Activated T-helper 1 cell treated with anti-CD3 and anti-CD28 coated beads, Interleukin-2, amount 50 U/mL, for 16 hours (primary cell): ENCODE measurements at places on chromosomes 13 and 19.

DNA sequence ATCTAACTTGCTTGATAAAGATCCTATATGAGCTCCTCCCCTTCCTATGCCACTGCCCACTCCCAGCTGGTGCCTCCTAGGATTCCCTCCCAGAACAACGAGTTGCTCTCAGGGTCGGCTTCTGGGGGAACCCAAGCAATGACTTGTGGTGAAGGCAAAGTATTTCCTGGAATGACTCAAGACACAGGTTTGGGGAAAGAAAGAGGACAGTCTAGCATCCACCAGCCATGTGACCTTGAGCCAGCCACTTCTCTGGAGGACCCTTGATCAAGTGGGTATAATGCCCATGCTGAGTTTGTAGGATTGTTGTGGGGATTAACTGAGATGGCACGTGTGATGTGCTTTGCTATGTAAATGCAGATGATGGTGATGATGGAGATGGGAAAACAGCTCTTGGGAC lies 33.0 kb downstream of the MBD3L2B start:
- no peak for DNase-seq

- DNase-seq: no peak
These were observed 599 bp downstream of the ZIC2 start for GRCh38 chr13:99982036-99982730.

DNA sequence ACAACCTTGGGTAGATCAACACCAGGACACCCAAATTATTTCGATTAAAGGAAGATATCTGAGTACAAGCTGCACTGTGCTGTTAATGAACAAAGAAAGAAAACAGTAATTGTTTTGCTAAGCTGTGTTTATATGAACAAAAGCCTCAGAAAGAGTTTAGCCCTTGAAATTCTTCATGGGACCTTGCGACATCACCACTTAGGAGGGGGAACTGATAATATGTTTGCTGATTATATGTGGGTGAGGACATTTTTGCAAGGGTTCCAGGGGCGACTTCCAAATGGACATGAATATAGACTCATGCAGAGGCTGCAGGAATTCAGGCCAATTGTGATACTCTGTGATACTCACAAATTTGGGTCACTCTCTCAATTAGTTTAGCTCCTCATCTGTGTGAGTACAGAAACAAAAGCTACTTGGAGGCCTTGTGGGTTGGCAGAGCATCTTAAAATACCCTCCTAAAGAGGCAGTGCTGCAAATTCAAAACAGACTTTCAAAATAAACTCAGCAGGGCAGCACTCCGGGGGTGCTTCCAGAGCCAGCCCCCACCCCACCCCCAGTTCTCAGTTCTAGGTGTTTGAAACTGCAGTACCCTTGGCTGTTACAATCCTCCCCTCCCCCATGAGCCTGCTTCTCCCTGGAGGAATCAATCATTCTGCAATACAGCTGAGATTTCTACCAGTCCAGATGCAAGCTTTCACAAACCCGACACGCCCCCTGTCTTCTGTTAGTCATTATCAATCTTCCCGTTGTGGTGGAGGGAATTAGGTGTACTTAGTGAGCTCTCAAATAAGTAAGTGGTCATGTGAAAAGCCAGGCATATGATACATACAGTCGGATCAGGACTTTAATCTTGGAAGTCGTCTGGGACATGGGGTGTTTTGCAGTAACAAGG lies 97.0 kb upstream of the MBNL2 start:
- no peak for DNase-seq

DNA sequence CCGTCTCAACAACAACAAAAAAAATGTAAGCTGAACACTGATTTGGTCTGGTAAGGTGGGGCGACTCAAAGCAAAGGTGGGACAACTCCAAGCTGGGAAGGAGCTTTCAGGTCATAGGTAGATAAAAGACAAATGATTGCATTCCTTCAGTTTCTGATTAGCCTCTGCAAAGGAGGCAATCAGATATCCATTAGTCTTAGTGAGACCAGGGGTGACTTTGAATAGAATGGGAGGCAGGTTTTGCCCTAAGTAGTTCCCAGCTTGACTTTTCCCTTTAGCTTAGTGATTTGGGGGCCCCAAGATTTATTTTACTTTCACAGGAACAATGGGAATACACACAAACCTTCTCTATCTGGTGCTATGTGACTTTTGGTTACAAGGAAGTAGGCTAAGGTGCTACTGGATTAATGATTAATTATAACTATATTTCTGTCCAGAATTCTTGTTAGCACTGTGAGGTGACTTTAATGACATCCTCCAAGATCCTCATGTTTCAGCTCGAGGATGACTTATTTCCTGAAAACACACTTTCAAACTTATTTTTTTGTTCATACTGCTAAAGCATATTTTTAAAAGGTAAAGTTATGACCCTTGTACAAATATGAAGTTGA lies 10.6 kb upstream of the MTRF1 start:
- no peak for DNase-seq

- DNase-seq: no peak
These were observed 2.2 kb downstream of the ABCA7 start for GRCh38 chr19:1041835-1042685.

DNA sequence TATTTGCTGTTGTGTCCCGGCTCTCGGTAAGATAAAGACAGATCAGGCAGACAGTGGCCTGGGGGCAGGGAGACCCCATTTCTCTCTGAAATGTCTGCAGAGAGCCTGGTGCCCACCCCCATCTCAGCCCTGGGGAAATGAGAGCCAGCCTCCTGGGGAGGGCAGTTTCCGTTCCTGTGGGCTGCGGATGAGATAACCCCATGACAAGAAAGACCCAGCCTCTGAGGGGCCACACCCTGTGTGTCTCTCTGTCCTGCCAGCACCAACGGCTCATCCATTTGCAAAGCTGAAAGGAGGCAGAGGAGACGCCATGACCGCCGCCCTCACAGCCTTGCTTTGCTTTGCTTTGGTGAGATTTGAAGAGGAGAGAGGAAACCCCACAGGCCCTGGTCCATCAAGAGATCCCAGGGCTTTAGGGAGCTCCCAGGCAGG lies 28.1 kb upstream of the KIR3DL3 start:
- no peak for DNase-seq

DNA sequence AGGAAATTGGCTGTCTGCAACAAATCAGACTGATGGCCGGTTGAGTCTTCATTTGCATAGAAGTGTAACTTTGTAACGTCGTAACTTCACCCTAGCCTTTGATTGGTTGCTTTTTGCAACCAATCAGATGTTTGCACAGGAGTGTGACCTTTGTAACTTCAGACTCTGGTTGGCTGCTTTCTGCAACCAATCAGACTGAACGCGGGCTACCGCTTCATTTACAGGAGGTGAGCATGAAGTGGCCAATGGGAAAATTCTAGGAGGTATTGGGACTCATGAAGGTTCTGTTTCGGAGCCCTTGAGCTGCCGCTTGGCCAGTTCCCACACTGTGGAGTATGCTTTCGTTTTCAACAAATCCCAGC lies 441 bp upstream of the ZNF559 start:
- peak; percentile 6 for DNase-seq

- DNase-seq: no peak
These were observed 951.6 kb upstream of the MIR17HG start for GRCh38 chr13:90395846-90396245.

GRCh38 chr19:57096685-57097361 lies 23.0 kb upstream of the USP29 start:
- no peak for DNase-seq

- DNase-seq: no peak
These were observed 3.0 kb upstream of the PGLYRP1 start for GRCh38 chr19:46025835-46026234.

GRCh38 chr13:53703371-53704080 lies 674.9 kb downstream of the OLFM4 start:
- DNase-seq: no peak

DNA sequence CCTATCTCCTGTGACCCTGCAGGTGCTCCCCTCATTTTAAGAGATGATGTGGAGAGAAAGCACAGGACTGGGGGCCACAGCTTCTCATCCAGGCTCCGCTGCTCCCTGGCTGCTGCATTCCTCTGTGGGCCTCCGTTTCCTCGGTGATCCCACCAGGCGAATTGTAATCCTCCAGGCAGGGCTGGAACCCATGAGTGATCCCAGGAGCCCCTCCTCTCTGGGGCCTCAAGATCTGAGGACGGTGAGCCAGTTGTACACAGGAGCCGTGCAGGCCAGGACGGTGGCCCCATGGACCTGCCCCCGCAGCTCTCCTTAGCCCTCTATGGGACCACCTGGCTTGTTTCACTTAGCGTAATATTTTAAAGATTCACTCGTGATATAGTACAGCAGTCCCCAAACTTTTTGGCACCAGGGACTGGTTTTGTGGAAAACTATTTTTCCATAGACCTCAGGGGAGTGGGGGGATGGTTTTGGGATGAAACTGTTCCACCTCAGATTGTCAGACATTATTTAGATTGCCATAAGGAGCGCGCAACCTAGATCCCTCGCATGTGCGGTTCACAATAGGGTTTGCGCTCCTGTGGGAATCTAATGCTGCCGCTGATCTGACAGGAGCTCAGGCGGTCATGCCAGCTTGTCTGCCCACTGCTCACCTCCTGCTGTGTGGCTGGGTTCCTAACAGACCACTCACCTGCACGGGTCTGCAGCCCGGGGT lies 5.6 kb downstream of the FFAR3 start:
- DNase-seq: no peak

DNA sequence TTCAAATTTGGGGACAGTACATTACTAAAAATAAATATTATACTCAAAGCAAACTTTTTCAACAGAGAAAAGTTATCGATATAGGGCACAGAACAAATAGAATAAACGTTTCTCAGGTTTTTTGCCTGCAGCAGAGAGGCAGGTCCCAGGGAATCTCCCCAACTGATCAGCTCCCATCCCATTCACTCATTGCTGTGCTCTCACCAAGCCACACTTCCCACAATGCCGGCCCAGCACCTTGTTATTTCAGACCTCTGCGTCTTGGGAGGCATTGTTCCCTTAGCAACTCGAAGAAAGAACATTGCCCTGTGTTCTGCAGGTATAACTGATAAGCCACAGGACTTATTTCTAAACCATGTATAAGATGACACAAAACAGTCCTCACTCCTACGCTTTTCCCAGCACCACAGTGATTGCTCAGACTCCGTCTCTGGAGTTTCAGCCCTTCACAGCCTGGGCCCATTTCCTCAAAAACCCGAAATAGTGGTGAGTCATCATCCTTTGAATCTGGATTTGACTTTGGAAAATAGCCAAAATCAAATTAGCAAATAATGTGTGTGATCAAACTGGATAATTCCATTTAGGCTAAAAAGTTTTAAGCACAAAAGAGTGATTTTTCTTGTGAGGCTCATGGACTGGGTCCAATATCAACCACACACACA lies 100.4 kb downstream of the DCLK1 start:
- DNase-seq: no peak

DNA sequence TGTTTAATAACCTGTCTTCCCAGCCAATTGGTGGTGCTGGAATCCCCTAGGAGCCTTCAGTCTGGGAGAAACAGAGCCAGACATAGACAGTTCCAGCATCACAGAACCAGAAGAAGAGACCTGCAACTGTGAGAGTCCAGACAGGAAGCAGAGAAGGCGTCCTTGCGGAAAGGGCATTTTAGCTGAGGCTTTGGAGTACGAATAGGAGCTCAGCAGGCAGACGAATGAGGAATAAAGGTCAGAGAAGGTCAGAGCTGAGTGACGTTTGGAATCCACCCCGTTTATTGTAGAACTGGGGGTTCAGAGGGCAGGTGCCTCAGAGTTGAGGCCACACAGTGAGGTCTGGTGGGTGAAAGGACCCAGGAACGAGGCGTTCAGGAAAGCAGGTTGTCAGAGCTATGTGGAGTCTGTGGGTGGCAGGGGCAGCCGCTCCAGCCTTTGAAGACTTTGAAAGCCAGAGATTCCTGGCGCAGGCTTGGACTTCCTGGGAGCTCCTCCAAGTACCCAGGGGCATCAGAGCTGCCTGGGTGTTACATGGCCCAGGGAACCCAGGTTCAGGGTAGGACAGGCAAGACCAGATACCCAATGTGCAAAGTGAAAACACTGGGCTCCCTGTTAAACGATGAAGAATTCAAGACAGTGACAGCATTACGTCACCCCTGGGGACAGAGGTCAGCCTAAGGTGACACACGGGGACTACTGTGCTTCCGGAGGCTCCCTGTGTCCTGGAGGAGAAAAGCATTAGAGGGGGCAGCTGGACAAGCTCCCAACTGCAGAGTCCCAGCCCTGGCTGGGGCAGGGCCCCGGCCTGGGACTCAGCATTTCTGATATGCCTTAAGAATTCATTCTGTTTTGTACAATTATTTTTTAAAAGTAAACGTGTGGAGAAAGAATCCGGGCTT lies 5.5 kb downstream of the ARRDC2 start:
- DNase-seq: no peak

- no peak for DNase-seq
These were observed 108.7 kb downstream of the SHISA2 start for GRCh38 chr13:25943081-25943480.

DNA sequence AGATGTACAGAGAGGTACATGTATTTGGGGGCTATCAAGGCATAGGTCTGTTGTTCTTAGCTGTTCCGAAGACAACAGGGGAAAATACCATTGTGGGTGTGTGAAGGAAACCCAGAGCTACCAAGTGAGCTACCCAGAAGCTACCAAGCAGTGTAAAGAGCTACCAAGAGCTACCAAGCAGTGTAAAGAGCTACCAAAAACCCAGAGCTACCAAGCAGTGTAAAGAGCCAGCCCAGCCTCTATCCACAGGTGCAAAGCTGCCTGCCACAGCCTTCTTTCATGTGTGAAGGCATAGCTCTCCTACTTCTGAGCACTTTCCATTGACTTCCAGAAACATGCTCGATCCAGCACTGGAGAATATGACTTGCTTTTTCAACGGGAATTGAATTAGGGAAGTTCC lies 145.7 kb downstream of the AKAP11 start:
- no peak for DNase-seq

DNA sequence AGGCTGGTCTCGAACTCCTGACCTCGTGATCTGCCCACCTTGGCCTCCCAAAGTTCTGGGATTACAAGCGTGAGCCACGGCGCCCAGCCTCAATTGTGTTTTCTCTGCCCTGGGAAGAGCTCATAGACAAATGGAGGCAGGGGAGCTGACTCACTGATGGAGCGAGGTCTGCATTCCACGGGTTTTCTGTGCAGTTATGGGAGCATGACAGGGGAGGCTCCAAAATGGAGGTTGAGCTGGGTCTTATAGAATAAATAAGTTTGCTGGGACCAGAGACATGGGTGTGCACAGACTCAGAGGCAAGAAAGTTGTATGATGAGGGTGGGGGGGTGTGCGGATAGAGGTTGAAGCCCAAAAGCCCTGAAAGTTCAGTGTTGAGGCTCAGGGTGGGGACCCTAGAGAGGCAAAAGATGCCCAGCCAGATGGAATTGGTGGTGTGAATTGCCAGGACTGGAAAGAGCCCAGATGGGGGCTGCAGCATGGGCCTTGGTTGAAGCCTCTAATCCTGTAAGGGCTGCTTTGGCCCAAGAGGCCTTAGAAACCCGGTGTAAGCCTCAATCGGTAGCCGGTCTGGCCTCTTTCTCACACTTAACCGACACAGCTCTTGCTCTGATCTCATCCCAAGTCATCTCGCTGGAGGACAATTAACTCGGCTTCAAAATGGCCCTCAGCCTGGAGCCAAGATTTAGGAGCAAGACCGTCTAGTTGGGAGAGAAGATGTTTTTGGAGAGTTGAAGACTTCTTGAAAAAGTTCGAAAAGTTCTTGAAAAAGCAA lies 1.9 kb downstream of the TPM4 start:
- DNase-seq: no peak

DNA sequence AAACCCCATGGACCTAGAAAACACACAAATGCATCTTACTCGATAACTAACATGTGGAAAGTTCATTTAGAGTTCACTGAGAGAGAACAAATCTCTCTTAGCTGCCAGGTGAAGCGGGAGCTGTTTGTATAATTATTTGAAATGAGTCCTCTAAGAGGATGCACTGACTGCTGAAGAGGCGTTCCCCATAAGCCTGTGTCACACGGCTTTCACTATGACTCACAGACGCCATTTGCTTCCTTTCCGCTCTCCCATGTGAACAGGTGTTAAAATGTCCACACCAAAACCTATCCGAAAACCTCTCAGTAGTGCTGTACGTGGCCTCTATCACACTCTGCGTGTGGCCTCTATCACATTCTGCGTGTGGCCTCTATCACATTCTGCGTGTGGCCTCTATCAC lies 101.8 kb downstream of the SOX1 start:
- DNase-seq: no peak
